ENCODE measurements at places on chromosomes 13 and 19. TPM values are rescaled to one million over a fixed set of nuclear protein-coding genes. Genes with fewer than 3 reads are reported as not detected.

DNA sequence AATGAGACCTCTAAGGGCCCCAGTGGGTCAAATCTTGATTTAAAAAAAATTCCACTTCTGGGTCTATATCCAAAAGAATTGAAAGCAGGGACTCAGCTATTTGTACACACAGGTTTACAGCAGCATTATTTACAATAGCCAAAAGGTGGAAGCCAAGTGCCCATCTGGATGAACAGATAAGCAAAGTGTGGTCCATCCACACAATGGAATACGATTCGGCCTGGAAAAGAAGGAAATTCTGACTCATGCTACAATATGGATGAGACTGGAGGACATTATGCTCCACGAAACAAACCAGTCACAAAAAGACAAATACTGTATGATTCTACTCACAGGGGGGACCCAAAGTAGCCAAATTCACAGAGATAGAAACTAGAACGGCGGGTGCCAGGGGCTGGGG, 76.7 kb downstream of the CACNA1A start:
- no peak for DNase-seq

DNA sequence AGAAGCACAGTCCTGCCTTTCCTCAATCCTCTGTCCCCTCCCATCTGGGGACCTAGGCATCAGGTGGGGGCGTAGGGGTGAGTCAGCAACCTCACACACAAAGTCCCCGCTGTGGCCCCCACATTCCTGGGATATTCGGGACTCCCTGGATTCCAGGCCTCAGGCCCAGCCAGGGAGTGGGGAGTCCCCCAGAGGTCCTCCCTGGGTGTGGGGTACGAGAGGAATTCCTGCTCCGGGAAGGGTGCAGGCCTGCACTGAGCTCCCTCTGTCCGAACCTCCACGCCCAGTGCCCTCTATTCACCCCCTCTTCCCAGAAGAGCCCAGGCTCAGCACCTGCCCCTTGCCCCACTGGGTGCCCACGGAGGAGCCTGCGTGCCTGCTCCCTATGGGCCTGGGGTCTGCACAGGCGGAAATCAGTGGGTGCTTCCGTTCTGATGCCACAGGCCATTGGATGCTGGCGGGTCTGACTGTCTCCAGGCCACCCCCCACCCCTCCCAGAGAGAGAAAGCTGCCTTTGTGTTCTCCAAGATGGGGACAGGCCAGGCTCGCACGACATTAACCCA, 3.4 kb downstream of the CADM4 start:
- DNase-seq, result no peak

GRCh38 chr19:14479975-14480699, 5.0 kb upstream of the PTGER1 start:
- DNase-seq, result no peak

C19orf73 gene
- total RNA-seq, result not detected

GRCh38 chr19:4700693-4700970, 23.0 kb downstream of the DPP9 start:
- DNase-seq, result no peak

DNA sequence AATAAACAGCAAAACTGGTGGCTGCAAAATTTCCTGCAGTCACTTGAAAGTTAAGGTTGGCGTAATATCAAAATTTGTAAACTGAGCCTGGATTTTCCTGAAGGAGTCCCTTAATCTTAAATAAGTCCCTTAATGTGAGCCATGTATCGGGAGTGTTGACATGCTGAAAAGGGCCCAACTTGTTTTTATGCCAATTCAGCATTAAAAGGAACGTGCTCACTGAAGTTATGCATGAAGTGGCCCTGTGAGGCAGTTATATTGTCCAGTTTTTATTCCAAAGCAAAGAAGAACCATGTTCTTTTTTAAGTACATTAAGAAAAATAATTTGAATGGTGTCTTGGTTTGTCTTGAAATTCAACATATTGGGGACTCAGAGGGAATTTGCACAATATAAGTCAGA, 1766.9 kb downstream of the SLITRK1 start:
- DNase-seq, result no peak

DNA sequence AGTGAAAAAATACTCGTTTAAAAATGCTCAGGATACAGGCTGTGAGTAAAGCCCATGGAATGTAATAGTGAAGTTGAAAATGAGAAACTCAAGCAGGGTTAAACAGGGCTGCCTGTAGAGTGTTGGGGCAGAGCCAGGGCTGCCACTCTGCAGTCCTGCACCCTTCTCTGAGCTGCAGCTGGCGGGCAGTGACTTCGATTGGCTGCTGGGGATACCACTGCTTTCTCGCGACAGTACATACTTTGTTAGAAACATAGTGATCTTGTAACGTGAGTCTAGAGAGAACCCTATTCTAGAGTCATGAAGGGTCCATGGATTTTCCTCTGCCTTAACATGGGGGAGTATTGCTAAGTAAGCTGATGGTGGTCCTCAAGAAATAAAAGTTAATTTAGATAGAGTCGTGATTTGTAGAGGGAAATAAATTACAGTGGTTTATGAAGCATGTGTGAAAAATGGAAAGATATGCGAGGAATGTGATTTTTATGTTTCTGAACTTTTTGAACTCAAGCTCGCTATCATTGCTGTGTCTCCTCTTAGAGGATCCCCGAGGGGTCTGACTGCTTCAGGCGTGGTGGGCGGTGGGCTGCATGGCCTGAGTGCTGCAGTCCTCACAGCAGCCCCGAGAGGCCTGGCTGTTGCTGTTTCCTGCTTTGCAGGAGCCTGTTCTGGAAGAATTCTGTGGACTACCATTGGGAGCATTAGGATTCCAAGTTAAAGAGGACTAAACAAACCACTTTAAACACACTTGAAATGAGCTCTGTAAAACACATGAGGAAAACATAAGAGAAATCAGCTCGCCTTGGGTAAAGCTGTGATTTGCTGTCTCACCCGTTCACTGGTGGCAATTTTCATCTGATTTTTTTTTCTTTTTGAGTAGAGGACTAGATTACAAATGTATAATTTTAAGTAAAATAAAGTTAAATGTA, 95.7 kb downstream of the ARHGEF7 start:
- DNase-seq, result no peak

- DNase-seq, result no peak
These were observed 812.6 kb downstream of the DACH1 start for GRCh38 chr13:71054358-71054757.

KLK2 gene
- not detected for total RNA-seq

GRCh38 chr13:76014406-76015318, 378.5 kb downstream of the LMO7 start:
- no peak for DNase-seq

SH2D3A gene
- total RNA-seq, result 11.4 TPM

GRCh38 chr13:73835138-73835721, 299.0 kb downstream of the KLF12 start:
- DNase-seq, result no peak

CDC34 gene
- total RNA-seq, result 30.4 TPM

ZNF256 gene
- total RNA-seq, result 12.0 TPM

- DNase-seq, result no peak
These were observed 25.1 kb downstream of the FPR3 start for GRCh38 chr19:51820011-51820410.

GRCh38 chr19:11197291-11198174, at the start of gene KANK2:
Gene KANK2 (minus strand): TSS chr19:11197545. CDS start chr19:11194511, 3,034 bp downstream.
- DNase-seq, result peak; percentile 42

PIP5K1C gene
- total RNA-seq, result 17.1 TPM

ZNF440 gene
- total RNA-seq, result 40.5 TPM

DNA sequence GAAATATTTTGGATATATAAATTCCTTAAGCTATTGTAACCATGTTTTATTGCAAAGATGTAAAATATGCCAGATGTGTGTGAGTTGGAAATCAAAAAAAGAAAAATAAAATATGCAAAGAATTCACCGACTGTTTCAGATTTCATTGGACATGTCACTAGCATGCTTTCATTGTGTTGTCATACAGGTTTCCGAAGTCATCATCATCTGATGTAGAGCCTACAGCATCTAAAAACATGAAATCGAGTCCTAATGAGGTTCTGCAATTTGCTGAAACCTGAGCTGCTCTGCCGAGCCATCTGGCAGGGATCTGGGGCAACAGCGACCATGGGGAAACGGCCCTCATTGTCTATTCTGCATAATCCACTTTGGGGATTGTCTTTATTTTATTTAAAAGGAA, 196.1 kb upstream of the MAB21L1 start:
- no peak for DNase-seq

DNA sequence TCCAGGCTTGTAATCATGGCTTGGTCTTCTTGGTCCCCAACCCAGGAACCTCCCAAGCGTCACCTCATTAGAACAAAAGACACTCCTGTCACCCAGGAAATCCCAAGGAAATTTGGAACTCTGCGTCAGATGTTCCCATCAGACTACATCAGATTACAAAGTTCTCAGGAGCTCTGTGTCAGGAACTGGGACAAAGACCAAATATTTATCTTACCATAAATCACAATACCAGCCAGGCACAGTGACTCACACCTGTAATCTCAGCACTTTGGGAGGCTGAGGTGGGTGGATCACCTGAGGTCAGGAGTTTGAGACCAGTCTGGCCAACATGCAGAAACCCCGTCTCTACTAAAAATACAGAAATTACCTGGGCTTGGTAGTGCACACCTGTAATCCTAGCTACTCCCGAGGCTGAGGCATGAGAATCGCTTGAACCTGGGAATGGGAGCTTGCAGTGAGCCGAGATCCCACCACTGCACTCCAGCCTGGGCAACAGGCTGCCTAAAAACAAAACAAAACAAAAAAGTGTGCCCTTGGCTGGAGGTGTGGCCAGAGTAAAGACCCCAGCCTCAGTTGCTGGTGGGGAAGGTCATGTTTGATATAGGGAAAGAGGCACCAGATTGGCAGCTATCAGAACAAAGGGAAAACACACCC, 16.7 kb upstream of the CCDC124 start:
- DNase-seq, result no peak

OVOL3 gene
- total RNA-seq, result not detected

- DNase-seq, result no peak
These were observed 19.2 kb upstream of the ERCC1 start for GRCh38 chr19:45442778-45443461.

ZNF682 gene
- 17.4 TPM for total RNA-seq

DNA sequence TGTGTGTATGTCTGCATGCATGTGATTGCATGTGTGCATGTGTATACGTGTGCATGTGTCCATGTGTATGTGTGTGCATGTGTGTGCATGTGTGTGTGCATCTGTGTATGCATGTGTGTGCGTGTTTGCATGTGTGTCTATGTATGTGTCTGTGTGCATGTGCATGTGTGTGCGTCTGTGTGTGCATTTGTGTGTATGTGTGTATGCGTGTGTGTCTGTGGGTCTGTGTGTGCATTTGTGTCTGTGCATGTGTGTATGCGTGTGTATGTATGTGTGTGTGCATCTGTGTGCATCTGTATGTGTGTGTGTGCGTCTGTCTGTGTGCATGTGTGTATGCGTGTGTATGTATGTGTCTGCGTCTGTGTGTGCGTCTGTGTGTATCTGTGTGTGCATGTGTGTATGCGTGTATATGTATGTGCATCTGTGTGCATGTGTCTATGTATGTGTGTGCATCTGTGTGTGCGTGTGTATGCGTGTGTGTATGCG, 3.0 kb downstream of the STXBP2 start:
- DNase-seq, result no peak

DNA sequence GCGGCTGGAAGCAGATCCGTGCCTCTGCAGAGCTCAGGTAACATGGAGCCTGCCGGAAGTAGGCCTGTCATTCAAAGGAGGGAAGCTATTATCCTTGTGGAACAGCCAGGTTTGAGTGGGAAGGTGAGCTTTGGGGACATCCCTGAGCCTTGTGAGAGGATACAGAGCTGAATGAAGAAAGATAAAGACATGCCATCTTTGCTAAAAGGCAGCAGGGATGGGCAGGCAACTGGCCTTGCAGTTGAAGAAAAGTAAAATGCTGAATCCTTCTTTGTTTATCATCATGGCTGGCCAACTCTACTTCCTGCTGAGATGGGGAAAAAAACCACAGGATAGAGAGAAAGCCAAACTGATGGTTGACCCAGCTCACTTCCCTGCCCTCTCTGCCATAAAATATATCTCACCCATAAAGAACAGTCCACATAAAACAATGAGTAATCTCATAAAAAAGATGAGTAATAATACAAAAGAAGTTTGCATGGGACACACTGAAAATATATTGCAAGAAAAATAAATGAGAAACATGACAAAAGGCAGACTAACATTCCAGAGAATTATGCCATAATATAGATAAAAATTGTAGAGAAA, 226.3 kb downstream of the DLEU7 start:
- peak; percentile 28 for DNase-seq

DNA sequence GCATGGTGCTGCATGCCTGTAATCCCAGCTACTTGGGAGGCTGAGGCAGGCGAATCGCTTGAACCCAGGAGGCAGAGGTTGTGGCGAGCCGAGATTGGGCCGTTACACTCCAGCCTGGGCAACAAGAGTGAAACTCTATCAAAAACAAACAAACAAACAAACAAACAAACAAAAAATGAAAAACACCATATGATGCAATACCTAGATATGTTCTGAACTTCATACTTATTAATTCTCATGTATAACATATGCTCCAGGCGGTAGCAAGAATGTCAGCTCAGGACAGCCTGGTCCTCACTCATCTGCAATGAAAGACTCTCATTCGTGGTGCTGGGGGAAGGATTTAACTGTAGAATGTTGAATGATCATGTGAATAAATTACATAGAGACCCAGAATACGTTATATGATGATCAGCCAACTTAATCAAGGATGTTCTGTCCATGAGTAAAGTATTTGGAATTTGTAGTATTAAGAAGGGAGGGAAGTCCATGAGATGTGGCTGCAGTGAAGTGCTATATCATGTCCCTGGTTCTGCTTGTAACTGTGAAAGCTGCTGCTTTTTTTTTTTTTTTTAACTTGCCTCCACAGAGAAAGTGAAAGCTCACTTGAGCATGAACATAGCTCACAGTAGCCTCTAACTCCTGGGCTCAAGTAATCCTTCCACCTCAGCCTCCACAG, 206.8 kb downstream of the UQCRFS1 start:
- DNase-seq, result no peak

DNA sequence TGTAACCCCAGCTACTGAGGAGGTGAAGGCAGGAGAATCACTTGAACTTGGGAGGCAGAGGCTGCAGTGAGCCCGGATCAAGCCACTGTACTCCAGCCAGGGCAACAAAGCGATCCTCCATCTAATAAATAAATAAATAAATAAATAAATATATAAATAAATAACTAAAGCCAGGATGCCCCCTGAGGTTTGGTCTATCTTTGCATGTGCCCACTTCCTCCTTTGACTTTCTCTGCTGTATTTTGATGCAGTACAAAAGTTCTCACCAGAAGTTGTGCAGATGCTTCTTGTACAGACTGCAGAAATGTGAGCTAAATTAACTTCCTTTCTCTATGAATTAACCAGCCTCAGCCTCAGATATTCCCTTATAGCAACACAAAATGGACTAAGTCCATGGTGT, 6.5 kb upstream of the N4BP2L2 start:
- DNase-seq, result no peak

KLK15 gene
- not detected for total RNA-seq

C13orf42 gene
- not detected for total RNA-seq

PGLYRP2 gene
- not detected for total RNA-seq

Data from urinary bladder (tissue), 4 donors.